Tibial nerve (tissue), 4 donors: ENCODE measurements at places on chromosomes 5 and 9.

DNA sequence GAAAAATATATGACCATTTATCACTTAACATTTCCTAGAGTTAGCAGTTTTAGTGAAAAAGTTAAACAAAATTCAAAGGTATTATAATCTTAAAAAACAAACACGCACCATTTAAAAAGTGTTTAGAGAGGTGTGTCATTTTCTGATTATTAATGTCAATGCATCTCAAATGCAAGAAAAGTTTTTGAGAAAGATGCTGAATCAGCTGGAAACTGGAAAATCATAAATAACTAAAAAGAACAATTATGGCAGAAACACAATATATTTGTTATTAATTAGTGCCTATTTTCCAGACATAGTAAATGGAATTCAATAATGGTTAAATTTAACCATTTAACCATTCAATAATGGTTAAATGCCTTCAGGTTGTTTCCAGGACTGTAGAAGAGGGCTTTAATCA lies 64.9 kb downstream of the RICTOR start:
- H3K27ac ChIP-seq = no peak overlapping the region
- no peak overlapping the region for H3K4me3 ChIP-seq
- no peak for DNase-seq

DNA sequence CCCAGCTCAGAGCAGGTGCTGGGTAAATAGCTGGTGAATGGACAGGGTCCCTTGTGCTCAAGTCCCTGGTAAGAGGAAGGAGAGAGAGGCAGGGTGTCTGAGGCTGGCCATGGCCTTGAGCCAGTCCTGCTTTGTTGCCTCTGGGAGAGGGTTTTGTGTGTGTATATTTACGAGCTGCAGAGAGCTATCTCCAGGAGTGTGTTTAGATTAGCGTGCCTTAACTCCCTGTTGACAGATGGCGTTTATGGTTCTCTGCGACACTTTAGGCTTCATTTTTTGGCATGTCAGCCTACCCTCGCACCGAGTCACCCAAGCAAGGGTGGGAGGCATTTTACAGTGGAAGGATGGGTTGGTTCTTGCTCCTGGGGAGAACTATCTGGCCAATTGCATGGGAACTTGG lies 22.2 kb downstream of the HMCN2 start:
- no peak for DNase-seq
- H3K36me3 ChIP-seq = no peaks in the 10 kb centered on the region
- no peaks in the 10 kb centered on the region for H3K4me1 ChIP-seq
- H3K27ac ChIP-seq = no peak overlapping the region

DNA sequence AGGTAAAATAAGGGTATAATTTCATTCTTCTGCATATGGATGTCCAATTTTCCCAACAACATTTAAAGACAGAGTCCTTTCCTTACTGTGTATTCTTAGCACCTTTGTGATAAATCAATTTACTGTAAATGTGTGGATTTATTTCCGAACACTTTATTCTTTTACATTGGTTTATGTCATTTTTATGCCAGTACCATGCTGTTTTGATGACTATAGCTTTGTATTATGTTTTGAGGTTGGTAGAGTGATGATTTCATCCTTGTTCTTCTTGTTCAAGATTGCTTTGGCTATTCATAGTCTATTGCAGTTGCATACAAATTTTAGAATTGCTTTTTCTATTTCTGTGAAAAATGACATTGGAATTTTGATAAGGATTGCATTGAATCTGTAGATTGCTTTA lies 53.4 kb upstream of the CCDC152 start:
- DNase-seq = no peak
- H3K36me3 ChIP-seq = no peaks in the 10 kb centered on the region
- H3K27me3 ChIP-seq = no peaks in the 10 kb centered on the region
- no peak overlapping the region for H3K27ac ChIP-seq

DNA sequence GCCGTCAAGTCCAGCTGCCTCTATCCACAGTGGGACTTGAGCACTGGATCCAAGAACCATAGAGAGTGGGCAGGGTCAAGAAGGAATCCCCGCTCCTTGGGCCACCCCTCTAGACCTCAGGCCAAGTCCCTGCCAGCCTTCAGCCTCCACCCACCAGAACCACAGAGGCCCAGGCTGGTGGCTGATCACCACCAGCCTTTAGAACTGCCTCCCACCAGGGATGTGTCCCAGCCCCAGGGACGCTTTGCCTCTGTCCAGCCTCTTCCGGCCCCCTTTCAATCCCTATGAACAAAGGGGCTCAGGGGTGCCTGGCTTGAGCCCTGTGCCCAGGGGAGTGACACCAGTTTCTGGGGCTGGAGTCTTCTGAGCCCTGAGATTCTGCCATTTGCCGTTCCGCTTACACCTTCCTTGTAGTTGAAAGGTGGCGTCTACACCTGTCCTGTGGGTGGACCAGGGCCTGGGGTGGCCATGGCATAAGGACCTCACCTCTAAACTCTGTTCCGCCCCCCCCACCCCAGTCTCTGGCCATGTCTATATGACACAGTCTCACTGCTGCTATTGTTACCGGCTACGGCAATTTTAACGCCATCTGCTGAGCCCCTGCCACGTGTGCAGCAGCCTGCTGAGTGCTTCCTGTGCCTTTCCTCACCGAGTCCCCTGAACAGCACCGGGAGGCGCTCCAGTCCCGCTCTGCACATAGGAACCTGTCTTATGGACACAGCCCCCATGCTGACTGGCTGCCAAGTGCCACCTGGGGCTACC lies 35.7 kb upstream of the ORM1 start:
- H3K27ac ChIP-seq = peak overlapping the region; percentile 39
- no peak overlapping the region for H3K4me3 ChIP-seq
- peak; percentile 5 for DNase-seq
- H3K4me1 ChIP-seq = no peaks in the 10 kb centered on the region
- H3K27me3 ChIP-seq = no peaks in the 10 kb centered on the region

DNA sequence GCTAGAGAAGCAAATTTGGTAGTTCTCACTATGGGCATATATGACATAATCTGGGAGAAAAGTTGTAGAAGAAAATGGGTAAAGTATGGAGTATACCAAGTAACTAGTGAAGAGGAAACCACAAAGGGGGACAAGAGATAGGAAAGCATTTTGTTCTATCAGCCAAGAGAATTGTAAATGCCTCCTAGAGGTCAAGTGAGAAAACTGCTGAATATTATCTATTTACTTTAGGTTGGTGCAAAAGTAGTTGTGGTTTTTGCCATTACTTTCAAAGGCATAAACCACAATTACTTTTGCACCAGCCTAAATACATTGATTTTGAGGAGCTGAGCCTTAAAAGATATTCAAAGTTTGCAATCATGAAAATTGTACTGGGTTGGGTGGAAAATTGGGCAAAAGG lies 126.7 kb upstream of the GRHPR start:
- DNase-seq = no peak
- H3K4me1 ChIP-seq = no peaks in the 10 kb centered on the region
- H3K27ac ChIP-seq = no peak overlapping the region

DNA sequence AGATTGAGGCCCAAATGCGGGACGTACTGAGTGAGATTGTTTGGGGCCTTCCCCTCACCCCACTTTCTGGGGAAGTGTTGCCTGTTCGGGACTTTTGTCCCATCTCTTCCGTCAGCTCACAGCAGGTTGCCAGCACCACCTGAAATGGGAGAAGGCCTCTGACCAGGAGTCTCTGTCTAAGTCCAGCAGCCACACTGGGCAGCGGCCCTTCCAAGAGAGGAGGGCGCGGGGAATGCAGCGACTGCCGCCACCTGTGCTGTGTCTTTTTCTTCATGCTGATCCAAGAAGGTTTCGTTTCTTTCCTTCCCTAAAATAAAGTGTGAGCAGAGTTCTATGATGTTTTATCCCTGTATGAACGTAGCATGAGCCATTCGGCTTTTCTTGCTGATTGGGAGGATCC lies 134.2 kb upstream of the LMX1B start:
- no peak overlapping the region for H3K4me3 ChIP-seq
- H3K4me1 ChIP-seq = no peaks in the 10 kb centered on the region
- H3K36me3 ChIP-seq = peaks cover 65% of the 10 kb centered on the region

DNA sequence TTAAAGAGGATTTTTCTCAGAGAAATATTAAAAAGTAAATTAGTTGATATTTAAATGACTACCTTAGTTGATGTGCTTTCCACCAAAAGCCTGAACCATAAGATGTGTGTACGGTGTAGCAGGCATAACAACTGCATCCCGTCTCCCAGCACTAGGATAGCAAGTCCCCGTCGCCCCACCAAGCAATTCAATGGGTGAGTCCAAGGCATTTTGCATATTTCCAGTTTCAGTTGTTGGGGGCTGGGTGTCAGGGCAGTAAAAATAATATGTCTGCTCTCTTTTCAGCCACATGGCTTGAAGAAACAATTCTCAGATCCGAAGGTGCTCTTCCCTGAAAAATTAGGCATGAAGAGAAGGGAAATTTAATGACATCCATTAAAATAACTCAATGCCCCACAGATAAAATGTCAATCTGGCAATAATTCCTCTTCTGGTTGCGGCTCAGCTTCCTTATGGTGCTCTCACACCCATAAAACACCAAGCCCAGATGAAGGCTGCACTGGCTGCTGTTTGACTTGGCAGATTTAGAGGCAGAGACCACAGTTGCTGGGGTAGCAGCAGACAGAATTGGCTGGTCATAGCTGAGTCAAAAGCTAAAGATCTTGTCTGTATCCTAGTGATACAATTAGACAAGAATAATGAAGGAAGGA lies 124.4 kb upstream of the ADCY2 start:
- no peak for DNase-seq
- no peaks in the 10 kb centered on the region for H3K4me1 ChIP-seq
- no peak overlapping the region for H3K4me3 ChIP-seq

DNA sequence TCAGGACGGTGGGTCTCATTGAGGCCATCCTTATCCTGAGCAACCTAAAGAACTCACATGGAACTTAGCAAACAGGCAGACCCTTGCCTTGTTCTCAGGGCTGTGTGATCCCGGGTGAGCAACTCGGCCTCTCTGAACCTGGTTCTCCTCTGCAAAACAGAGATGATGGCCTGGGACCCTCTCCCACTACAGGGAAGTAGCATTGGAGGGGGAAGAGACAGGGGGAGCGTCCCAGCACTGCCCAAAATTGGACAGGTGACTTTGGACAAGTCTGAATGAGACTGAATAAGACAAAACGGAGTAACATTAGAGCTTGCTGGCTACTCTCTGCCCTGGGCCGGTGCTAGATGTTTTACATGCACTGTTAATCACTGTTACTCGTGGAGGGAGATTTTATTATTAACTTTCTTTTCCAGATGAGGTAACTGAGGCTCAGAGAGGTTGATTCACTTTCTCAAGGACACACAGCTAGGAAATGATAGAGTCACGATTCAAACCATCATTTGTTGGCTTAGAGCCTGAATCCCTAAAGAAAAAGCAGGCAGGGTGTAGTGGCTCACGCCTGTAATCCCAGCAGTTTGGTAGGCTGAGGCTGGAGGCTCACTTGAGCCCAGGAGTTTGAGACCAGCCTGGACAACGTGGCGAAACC lies 136.4 kb downstream of the C9orf50 start:
- H3K27ac ChIP-seq = peak overlapping the region; percentile 96
- no peak overlapping the region for H3K4me3 ChIP-seq
- H3K36me3 ChIP-seq = no peaks in the 10 kb centered on the region
- DNase-seq = no peak
- H3K4me1 ChIP-seq = peaks cover 94% of the 10 kb centered on the region
- no peaks in the 10 kb centered on the region for H3K27me3 ChIP-seq
